ENCODE measurements at places on chromosomes 3 and 15.

DNA sequence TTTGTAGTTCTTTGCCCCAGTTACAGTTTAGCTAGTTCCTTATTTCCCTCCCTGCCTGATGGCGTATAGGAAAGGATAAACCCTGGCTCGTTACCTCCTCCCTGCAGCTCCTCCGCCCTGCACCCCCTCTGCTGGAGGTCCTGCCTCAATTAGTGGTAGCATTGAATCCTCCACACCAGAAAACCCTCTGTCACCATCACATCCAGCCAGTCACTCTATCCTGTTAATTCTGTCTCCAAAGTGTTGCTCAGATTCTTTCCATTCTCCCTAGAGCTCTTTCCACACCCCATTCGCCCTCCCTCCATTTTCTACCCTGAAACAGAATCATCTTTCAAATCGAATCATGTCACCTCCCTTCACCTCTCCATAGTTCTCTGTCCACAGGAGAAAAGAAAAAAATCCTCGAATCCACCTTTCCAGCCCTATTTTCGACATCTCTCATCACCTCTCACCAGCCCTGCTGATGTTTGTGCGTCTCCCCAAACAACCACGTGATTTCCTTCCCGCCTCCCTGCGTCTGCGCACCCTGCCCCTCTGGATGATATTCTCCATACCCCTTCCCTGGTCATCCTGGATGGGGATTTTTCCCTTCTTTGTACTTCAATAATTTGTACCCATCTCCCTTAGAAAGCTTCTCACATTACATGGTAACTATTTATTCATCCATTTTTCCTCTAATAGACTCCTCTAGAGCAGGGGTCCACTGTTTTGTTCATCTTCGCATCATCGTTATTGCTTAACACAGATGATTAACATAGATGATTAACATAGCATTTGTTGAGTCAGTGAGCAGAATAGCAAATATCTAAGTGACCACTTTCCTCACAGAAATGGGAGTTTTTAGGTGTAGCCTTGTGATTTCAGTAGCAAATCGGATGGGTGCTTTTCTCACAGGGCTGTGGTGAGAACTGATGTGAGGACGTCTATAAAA, 37.1 kb downstream of the MAP3K13 start:
- no peak for DNase-seq

DNA sequence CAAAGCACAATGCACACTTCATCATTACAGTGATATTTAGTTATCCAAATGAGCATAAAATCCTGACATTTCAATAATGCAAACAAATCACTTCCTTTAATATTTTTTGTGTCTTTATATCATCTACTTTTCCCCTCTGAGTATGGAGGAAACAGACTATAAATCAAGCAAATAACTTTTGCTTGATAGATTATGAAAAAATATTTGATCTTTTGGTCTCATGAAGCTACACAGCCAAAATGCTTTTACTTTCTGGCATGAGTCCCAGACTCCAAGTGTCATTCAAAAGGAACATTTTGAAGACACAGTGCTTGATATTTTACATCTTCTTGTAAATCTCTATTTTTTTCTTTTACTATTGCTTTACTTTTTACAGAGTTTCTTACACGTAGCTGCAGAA, 215.3 kb upstream of the ROBO1 start:
- DNase-seq, result no peak

- DNase-seq, result peak; percentile 80
These were observed 113.7 kb upstream of the RPL32 start for GRCh38 chr3:12954891-12955650.

DNA sequence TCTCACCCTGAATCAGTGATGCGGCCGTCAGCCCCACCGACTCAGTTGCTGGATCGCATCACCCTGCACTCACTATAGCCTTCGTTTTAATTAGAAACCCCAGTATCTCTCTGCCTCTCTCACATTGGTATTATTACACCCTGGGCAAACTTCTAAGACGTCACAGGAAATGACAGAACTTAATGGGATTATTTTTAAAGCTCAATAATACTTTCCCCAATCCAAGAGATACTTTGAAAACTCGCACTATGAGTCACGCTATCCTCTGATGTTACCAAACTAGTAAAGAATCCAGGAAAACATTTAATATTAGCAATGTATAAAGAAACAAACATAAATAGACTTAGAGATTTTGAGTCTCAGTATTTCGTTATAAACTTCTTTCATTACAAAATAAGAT, 36.6 kb downstream of the RUBCN start:
- DNase-seq, result no peak

GRCh38 chr3:89180334-89180733, 72.9 kb downstream of the EPHA3 start:
- no peak for DNase-seq

DNA sequence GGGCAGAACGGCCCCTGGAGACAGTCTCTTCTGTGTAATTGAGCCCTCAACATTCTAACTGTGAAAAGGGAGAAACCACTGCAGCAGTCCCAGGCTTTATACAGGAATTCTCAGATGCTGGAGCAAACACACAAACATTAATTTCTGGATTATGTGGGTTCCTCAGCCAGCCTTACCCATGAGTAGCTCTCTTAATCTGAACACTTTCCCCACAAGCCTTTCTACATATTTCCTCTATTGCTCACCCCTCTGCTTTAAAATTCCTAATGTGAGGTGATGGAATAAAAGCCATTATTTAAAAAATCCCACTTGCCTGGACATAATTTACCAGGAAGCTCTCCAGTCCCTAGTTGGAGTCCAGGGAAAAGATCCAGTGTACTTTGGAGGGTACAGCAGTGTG, 139.0 kb downstream of the CTNNB1 start:
- DNase-seq, result no peak
